CD4-positive, alpha-beta memory T cell (primary cell): ENCODE measurements at places on chromosomes 4 and X. TPM values are rescaled to one million over a fixed set of nuclear protein-coding genes. Genes with fewer than 3 reads are reported as not detected.

Gene GPR119
- not detected for polyA plus RNA-seq

Gene XG
- not detected for polyA plus RNA-seq

- peak; percentile 38 for DNase-seq
Observed at GRCh38 chrX:103688946-103689345, 2.4 kb upstream of the MORF4L2 start.

Gene RWDD4
- 19.8 TPM for polyA plus RNA-seq

Gene GABRB1
- polyA plus RNA-seq = not detected

DNA sequence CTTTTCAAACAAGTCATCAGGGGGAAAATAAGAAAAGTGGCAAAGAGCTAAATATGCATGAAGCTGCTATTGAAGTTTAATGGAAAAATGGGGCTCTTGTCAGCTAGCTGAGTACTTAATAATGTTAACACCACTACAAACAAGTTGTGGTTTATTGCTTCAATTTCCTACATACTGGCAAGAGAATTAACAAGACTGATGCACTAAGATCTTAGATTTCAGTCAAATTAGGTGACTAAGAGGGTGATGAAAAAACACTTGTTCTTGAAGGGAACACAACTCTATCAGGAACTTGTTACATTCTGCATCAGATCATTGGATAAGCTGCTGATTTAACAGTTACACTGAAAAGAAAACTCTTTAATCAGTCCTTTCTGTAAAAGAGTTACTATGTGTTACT is 234.6 kb upstream of the AFF2 start:
- no peak for DNase-seq

Gene MAGEA4
- polyA plus RNA-seq = not detected

DNA sequence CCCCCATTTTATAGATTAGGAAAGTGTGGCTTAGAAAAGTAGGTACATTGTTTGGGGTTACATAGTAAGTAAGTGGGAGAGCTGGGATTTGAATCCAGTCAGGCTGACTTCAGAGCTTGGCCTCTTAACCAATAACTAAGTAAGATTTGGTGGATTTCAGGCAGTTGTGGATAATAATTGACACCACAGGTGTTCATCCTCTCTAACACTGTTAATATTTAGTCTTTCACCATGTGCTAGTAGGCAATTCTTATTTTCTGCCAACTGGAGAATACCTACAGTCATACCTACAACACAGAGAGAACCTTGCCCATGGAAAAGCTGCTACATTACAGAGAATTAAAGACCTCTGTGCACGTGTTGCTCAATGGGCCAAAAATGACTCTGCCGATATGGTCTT is 89.5 kb downstream of the DIAPH2 start:
- DNase-seq = no peak

DNA sequence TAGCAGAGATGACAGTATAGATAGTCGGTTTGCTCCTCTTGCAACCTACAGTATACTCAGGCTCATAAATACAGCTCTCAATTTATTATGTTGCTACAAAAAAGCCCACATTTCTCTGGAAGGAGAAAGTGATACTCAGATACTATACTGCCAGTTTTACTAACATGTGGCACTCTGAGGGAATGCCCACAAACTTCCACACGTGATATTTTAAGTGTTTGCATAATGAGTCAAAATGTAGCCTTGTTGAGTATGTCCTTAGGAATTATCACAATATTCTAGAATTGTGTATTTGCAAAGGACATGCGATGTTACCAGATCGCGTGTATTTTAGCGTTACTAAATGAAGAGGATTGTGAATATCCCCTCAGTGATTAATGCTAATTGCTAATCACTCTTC is 929.1 kb downstream of the STIM2 start:
- DNase-seq = no peak

- no peak for DNase-seq
Observed at GRCh38 chr4:106495476-106495875, 126.9 kb upstream of the GIMD1 start.

DNA sequence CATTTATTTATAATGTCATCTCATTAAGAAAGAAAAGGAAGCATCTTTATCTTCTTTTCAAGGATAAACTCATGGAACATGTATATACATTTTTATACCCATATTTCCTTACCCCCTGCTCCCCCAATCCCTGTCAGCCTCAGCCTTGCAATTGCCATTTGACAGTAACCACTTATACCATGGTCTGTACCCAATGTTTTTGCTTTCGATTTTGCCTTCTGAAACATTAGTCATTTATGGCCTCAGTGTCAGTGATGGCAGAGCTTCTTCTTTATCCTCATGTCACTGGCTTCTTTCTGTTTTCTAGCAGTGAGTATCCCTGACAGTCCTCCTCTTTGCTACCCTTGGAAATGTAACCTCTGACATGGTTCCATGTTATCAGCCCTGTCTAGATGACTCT is 228.4 kb downstream of the SPRY1 start:
- no peak for DNase-seq

Gene UBA6
- polyA plus RNA-seq = 29.4 TPM

DNA sequence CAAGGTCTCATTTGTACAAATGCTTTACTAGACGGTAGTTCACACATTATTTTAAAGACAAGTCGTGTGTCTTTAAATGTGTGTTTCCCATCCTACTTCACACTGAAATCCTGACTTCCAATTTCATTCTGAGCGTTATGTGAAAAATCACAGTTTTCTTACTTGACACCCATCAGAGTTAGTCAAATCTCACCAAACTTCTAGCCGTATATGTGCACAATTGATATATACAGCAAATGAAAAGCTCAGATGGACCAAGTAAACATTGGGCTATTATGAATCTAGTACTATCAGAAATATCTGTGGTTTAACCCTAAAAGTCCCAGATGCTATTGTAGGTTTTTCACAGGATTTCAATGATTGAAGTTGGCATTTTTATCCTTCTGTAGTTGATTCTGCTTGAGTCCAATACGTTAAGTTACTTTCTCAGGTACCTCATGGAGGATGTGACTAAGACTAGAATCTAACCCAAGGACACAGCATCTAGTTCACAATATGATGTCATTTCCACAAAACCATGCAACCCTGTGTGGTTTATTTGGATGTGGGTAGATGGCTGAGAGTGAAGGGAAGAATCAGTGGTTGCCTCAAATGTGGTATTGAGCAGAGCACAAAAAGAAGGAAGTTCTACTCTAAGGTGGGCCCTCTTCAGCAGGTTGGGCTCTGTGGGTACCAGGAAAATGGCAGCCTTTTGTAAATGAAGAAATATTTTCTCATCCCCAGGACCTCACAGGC is 22.1 kb upstream of the TRIM60 start:
- no peak for DNase-seq

DNA sequence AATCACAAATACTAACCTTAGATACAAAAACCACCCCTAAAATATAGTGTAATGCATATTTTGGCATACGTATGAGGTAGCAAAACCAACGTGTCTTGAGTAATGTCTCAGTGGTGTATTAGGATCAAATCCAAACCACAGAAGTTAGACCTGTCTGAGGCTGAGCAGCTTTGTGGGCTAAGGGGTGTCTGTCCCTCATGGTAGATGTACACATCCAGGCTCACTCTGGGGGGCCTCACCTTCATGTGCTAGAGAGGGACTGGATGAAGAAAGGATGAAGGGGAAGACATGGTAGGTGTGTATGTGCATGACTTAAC is 188.0 kb upstream of the TBC1D9 start:
- DNase-seq = no peak

DNA sequence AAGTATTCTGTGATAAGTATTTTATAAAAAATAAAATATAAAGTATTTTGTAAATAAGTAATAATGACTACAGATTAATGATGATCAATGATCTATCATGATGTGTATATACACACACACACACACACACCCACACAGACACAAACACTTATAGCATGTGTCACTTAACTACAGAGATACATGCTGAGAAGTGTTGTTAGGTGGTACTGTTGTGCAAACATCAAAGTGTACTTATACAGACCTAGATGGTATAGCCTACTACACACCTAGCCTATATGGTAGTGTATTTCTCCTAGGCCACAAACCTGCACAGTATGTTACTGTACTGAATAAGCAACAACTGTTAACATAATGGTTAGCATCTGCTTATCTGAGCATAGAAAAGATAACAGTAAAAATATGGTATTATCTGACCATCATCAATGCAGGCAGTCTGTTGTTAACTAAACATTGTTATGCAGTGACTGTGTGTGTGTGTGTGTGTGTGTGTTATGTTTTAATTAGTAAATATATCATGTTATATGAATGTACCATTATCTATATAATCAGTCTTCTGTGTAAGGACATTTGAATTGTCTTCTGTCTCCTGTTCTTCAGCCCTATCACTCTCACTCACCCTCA is 138.2 kb downstream of the CAMK2D start:
- DNase-seq = no peak

DNA sequence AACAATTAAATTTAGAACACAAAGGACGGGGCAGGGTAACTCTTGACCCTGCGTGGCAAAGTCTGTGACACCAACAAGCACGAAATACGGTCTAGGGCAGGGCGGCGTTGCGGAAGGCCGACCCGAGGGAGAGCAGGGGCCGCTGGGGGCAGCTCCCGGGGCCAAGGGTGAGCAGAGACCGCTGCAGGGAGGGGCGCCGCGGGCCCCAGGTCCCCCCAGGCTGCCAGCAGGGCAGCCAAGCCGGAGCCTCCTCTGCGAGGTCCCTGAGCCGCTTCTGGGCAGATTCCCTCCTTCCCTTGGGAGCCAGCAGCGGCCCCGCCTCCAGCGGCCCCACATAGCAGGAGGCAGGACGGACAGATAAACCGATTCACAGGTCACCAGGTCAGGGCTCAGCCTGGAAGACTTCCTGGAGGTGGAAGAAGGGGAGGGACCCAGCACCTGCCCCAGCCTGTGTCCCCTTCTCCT is 90.2 kb downstream of the FAM53A start:
- no peak for DNase-seq

GRCh38 chr4:135354876-135355275 is 1153.3 kb upstream of the PABPC4L start:
- no peak for DNase-seq

DNA sequence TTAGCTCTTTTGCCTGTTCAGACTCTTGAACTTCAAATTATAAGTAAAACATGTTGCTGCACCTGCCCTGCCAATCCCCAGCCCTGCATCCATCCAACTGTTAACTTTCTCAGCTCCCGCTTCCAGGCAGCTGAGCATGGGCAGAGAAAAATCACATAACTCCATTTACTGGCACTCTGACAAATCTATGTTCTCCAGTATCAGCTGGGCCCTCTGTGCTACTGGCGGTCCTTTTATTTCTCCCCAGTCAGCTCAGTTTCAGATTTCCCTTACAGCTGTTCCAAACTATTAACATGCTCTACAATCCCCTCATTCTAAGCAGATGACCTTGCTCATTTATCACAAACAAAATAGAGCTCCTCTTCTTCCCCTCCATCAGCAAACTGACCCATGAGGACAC is 240.4 kb upstream of the TET2 start:
- no peak for DNase-seq

- no peak for DNase-seq
Observed at GRCh38 chr4:137425281-137425680, 107.0 kb downstream of the PCDH18 start.

DNA sequence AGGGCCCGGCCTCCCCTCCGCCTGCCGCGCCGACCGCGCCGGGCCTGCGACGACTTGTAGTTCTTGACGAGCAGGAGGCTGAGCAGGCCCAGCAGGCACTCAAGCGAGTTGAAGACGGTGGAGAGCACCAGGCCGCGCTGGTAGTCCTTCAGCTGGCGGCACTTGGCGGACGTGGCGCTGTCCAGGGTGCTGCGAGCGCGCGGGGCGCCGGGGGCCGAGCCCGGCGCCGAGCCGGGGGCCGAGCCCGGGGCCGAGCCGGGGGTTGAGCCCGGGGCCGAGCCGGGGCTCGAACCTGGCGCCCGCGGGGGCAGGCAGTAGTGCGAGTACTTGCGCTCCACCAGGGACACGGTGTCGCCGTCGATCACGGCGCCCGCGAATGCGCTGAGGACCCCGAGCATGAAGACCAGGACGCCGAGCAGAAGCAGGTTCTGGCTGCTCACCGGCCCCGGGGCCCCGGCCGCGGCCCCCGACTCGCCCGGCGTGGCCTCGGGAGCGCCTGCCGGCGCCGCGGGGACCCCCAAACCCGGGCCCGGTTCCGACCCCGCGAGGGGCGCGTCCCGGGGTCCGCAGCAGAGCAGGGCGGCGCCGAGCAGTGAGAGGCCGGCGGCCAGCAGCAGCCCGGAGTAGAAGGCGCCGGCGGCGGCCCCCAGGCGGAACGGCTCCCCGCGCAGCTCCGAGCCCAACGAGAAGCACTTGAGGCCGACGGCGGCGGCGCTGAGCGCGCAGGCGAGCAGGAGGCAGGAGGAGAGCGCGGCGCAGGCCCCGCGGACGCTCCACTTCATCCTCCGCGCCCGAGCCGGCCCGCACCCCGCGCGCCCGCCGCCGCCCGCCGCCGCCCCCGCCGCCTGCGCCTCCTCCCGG is 584 bp downstream of the TMEM271 start:
- no peak for DNase-seq

DNA sequence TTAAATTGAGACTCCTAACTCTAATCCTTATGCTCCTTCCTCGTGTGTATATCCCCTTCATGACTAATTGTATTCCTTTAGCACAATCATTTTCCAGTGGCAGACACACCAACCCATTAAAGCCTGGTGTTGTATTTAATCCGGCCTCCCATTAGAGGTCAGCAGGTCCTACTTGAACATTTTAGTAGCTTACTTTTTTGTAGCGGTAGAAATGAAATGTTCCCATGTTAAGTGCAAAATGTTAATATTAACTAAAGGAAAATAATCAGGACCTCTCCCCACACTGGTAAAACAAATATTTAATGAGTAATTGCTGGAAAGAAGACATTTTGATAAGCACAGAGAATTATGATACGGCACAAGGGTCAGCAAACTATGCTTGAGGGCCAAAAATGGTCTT is 3.4 kb downstream of the RAB33B start:
- DNase-seq = no peak

Gene MAGEB4
- polyA plus RNA-seq = not detected

DNA sequence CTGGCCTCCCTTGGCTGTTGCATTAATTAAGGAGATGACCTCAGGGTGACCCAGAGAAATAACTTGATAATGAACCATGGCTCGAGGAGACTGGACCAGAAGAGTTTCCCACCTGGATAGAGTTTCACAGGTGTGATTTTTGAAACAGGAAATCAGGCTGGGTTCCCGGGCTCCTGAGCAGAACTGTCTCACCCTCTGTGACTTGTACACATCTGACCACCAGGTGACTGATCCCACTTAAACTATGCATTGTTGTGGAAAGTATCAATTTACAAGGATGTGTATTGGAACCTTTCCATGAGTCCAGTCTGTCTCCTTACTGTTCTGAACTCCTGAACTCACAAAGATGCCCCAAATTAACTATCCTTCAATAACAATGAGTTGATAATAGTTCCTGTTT is 220.3 kb downstream of the PTTG2 start:
- no peak for DNase-seq

Gene ADGRG2
- polyA plus RNA-seq = not detected

Gene SPANXB1
- not detected for polyA plus RNA-seq

Gene DMP1
- not detected for polyA plus RNA-seq

DNA sequence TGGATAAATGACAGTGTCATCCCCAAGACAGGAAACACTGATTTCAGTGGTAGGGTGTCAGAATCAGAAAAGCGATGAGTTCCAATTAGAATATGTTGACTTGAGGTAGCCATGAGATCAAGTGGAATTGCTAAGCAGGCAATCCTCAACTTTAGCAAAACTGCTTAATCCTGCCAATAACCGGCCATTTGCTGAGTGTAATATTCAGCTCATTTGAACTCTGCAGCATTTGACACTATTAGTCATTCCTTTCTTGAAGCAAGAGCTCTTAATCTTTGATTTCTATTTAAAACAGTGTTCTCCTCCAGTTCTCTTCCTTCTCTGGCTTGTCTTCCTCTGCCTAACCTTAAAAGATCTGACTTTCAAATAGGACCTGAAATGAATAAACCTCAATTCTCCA is 68.7 kb upstream of the DCLK2 start:
- DNase-seq = no peak

GRCh38 chr4:153140294-153140693 is 63.9 kb upstream of the TRIM2 start:
- DNase-seq = no peak

Gene SPANXC
- not detected for polyA plus RNA-seq
